AG20443 (cell line): ENCODE measurements at places on chromosomes 11 and 22.

DNA sequence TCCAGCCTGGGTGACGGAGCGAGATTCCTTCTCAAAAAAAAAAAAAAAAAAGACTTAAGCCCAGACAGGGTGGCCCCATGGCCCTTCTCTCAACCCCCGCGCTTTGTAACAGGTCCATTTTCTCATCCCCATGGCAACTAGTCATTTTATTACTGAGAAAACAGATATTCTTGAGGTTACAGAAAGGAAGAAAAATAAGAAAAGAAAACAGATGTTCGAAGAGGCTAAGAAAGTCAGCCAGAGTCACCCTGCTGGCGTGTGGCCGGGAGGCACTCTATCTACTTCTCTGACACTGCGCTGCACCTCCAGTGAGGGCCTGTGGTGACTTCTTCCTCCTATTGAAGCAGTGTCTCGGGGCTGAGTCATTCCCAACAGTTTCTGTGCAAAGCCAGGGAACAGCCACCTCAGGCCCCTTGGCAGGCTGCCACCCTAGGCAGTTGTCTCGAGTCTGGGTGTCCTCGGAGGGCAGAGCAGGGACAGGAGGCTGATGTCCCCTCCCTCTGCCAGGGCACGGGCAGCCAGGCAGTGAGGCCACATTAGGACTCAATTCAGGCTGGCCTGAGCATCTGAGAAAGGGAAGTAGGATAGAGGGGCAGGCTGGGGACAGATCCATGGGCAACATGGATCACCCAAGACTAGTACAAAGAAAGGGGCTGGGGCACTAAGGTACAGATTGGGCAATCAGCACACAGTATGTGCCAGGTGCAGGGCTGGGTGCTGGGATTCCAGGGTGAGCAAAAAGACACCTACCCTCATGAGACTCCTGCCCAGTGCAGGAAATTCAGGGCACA lies 16.4 kb upstream of the SYVN1 start:
- peak; percentile 93 for DNase-seq

GRCh38 chr11:130932086-130932712 lies 15.9 kb upstream of the SNX19 start:
- no peak for DNase-seq

- DNase-seq = peak; percentile 84
Measured at GRCh38 chr22:35749808-35750207, 32.1 kb downstream of the APOL5 start.

DNA sequence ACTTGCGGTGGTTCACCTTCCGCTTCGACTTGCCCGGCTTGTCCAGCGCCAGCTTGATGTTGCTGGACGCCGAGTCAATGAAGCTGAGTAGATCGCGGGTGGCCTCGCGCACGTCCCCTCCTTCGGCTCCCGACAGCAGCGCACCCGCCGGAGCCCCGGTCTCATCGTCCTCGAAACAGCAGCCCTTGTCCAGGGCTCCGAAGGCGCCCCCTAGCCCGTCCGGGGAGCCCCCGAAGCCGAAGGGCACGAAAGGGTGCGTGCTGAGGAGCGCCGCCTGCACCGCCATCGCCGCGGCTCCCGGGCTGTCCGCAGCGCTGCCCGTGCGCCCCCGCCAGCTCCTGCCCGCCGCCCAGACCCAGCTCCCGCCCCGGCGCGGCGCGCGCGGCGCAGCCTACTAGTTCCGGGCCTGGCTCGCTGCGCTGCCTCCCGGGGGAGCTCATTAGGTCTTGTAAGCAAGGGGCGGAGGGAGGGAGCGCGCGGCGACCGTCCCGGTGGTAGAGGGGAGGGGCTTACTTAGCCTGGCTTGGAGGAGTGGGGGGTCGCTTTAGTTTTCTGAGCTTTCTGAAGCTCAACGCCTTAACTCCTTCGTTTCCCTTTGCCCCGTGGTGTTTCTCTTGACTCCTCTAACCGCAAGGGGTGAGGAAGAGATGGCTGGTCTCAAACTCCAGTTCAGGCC lies at the start of gene FAM181B:
Gene FAM181B, minus strand, starts transcription at position 421 of the 676 bp plus-strand sequence. Its CDS starts 135 bp downstream, at position 286.
- DNase-seq = peak; percentile 63
